Ureter (tissue), 1 donor: ENCODE measurements at places on chromosomes 3 and 15.
A peak's percentile ranks its signal among the peaks of the same experiment; 100 is the strongest.

DNA sequence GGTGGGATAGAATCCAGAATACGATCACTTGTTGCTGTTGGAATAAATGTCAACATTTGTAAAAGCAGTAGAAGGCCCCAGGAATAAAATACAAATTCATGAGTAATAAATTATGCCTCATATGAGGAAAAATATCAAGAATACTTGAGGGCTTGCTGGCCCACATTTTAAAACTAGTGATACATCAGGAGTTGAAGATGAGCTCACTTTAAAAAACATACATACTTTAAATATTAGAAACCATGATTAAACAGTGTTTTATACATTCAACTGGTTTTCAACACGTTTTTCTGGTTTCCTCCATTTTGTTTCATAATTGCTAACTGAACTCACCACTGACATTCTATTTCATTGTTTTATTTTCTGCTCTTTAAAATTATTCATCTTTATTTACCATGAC lies 141.4 kb downstream of the TFG start:
- DNase-seq: no peak

DNA sequence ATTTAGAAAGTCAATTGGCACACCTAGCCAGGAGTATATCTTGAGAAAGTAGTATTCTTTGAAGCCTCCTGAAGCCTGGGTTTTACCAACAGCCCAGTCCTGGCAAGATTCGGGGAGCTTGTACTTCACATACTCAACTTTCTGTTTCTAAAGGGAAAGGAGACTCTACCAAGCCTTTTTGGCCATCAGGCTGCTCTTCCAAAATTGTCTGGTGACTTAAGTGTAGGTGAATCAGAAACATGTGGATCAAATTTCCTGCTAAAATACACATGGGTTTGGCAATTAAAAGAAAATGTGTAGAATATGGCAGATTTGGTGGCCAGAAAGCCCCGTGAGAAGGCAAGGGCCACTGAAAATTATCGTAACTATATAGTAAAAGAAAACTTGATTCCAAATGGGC lies 15.9 kb upstream of the GREM1 start:
- DNase-seq: no peak

- DNase-seq: no peak
These were observed 5.6 kb upstream of the ZBTB47 start for GRCh38 chr3:42647821-42648459.

DNA sequence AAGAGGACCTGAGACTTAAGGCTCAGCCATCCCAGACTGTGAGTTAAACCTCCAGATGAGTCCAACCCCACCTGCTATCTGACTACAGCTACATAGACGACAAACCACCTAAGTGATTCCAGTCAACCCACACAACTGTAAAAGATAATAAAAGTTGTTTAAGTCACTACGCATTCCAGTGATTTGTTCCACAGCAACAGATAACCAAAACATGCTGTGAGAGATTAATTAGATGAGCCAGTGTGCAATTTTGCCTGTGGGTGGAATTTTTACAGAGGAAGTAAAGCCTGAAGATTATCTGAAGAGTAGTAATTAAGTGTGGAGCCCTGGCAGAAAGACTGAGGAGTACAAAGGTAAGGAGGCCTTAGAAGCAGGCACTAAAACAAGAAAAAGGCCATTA lies 5.4 kb downstream of the BTBD1 start:
- no peak for DNase-seq

DNA sequence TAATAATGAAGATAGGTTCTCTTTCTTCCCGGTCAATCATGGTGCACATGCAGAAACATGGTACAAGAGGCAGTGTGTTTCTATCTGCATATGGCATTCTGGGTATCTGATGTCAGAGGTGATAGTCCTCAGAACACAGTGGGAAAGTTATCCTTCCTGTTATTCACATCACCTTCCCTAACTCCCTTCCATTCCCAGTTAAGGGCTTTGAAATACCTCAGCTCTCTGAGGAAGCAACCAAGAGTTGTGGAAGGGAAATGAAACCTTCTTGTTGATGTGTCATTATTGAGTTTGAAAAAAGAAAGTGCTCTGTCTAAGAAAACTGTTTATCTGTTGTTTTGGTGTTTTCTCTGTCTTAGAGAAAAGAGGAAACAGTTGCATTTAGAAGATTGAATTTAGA lies 21.9 kb upstream of the P2RY13 start:
- DNase-seq: no peak

DNA sequence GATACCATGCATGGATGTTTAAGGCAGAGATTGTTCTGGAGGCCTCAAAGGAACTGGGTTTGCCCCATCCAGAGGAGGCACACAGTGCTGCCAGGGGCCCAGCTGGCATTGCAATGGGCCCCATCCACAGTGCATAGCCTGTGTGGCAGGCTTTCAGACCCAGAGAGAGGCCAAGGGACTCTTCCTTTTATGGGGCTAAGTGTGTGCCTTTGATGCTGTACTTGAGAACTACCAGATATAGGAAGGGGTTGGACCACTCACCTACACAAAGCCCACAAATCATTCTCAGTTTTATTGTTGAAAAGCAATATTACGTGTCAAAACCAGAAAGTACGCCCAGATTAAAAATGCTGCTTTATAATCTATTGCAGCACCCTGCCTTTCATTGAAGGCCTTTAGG lies 134.9 kb downstream of the EPHB1 start:
- DNase-seq: no peak

DNA sequence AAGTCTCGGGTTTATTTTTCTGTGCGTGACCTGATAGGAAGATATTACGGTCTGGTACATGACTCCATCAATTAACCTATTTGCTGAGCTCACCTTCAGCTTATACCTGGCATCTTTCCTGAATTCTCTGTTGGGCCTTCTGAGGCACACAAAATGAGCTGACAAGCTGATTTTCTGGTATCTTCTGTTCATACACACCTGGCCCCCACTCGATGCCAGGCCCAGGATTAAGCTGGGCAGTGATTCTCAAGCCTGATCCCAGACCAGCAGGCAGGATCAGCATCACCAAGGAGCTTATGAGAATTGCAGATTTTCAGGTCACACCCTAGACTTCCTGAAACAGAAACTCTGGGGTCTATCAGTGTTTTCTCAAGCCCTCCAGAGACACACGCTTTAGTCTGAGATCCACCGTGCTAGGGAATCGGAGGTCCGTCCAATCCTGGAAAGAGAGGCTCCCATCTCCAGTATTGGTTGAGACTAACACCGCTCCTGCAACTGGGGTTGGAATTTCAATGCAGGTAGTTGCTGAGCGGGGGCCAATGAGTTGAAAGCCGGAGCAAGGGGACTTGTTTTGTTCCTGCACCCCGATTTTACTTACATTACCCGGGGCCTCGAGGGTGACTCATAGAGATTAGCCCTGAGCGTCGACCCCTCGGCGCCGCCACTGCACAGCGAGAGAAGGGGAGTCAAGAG lies 636 bp upstream of the EIF1B start:
- DNase-seq: no peak

DNA sequence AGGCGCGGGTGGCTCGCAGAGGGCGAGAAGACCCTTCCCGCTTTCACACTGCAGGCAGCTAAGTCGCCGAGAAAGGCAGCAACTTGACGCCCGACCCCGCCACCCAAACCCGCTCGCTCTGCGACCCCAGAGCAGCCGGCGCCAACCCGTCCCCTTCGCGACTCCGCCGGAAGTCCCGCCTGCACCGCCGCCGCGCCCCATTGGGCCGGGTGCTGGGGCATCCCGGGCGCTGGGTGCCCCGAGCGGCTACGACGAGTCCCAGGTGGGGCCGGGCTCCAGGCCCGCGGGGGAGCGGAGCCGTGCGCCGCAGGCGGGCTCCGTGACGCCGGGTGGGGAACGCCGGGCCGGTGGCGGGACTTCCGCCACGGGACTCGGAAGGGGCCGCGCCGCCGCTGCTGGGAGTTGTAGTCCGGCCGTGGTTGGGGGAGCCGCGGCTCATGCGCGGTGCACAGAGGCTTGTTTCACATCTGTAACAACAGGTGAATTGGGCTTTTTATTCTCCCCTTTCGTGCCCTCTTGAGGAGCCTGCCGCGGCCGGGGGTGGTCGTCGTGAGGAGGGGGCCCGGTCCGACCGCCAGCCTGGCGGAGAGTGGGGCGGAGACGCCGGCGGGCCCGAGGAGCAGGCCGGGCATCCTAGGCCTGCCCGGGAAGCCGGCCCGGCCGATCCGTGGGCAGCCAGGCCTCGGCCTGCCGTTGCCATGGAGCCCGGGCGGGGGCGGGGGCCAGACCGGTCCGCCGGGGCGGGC lies at the start of gene DHX30:
Gene DHX30 (plus strand): TSS at position 405 of the 746 bp plus-strand sequence. CDS start 7,546 bp downstream, outside the sequence.
- peak; percentile 88 for DNase-seq

- no peak for DNase-seq
These were observed 2.5 kb upstream of the EOMES start for GRCh38 chr3:27724459-27725197.

GRCh38 chr3:170641510-170642236 lies 55.8 kb upstream of the SLC7A14 start:
- no peak for DNase-seq

GRCh38 chr3:186566772-186567071 lies 417 bp downstream of the TBCCD1 start:
- DNase-seq: no peak

DNA sequence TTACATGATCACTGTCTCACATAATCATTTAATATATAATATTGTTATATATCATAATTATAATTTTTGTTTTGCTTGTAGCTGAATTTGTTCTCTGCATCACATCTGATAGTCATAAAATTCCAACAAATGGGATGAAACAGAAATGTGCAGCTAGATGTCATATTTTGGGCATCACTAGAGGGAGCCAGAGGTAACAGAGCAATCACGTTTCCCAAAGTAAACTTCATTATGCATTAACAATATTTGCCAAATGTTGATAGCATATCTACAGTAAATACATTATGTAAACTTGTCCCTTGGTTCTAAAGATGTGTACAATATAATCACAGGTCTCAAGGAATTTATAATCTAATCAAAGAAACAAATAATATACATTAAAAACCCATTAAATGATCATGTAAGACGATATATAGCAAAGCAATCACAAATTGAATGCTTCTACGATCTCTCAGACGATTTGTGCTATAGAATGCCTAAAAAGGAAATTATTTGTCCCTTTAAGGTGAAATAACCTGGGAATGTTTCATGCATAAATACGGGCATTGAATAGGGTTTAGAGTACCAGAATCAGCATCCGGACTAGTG lies 234.2 kb upstream of the MCTP2 start:
- no peak for DNase-seq

DNA sequence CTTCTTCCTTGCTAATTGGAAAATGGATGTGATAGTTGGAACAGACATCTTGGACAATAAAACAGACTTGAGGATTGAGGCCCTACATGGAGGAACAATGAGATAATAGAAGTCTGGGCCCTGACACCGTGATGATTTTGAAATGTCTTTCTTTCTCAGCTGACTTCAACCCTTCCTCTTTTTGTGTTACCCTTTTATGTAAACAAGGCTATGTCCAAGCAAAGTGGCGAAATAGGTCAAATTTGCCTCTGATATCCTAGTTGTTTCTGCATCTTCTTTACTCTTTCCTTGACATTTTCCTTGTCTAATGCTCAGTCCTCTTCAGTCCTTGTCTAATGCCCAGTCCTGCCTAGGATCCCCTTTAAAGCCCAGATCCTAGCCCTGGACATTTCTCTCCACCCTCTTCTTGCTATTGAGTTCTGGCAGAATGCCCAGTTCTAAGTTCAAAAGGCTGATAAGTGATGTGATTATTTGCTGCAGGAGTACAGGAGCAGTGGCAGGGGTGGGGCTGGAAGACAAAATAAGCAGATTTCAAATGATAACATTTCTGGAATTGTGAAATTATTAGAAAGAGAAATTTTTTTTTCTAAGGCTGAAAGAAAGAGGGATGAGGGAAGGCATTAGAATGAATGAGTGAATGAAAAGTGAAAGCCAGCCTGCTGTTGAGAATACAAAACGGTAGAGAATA lies 6.5 kb upstream of the VPS8 start:
- no peak for DNase-seq

DNA sequence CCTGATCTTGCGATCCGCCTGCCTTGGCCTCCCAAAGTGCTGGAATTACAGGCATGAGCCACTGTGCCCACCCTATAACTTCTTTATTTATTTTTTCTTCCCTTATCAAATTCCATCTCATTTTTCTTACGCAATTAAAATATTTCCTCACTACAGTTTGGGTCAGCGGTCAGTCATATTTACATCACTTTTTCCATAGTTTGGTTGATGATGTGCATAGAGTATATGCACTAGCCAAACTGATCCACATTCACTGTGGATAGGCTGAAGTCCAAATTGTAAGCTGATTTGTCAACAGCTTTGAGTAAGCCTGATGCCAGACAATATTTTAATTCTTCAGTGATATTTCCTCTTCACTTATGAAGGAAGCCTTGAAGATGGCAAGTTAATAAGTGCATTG lies 256.3 kb downstream of the TIGIT start:
- no peak for DNase-seq

GRCh38 chr15:72827226-72827625 lies 43.7 kb upstream of the ADPGK start:
- DNase-seq: no peak

GRCh38 chr15:51497806-51498205 lies 124.8 kb downstream of the DMXL2 start:
- DNase-seq: no peak

DNA sequence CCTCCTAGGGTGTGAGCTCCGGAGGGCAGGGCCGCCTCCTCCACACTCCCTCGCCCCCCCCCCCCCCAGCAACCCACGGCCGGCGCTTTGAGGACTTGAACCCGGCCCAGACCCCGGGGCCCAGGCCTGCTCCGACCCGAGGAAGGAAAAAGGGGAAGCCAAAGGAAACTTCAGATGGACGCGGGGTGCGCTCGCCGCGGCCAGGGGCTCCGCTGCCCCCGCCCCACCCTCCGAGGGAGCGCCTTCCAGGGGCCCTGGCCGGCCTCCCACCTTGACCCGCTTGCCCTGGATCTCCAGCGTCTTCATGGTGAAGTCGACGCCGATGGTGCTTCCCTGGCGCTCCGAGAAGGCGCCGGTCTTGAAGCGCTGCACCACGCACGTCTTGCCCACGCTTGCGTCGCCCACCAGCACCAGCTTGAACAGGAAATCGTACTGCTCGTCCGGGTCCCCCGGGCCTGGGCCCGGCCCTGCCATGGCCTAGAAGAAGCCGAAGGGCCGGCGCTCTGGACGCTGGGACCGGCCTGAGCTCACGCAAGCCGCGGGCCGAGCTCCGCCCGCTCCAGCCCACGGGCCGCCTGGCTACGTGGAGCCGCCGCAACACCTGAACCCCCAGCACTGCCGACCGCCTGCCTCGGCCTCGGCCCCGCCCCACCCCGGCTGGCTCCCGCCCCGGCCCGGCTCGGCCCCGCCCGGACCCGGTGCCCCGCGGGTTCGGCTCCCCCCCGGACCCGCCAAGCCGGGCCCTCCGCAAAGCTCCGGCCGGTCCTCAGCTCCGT lies 400 bp downstream of the RAB43 start:
- DNase-seq: no peak

GRCh38 chr15:76988867-76989780 lies 5.8 kb upstream of the PSTPIP1 start:
- DNase-seq: no peak

- DNase-seq: no peak
These were observed 4.6 kb downstream of the GLCE start for GRCh38 chr15:69164807-69165636.
